ENCODE measurements at places on chromosomes 2 and 18.

GRCh38 chr2:880201-880970 lies 70.3 kb upstream of the SNTG2 start:
- DNase-seq = no peak

- no peak for DNase-seq
Measured at GRCh38 chr18:74454279-74454751, 2.8 kb downstream of the DIPK1C start.

DNA sequence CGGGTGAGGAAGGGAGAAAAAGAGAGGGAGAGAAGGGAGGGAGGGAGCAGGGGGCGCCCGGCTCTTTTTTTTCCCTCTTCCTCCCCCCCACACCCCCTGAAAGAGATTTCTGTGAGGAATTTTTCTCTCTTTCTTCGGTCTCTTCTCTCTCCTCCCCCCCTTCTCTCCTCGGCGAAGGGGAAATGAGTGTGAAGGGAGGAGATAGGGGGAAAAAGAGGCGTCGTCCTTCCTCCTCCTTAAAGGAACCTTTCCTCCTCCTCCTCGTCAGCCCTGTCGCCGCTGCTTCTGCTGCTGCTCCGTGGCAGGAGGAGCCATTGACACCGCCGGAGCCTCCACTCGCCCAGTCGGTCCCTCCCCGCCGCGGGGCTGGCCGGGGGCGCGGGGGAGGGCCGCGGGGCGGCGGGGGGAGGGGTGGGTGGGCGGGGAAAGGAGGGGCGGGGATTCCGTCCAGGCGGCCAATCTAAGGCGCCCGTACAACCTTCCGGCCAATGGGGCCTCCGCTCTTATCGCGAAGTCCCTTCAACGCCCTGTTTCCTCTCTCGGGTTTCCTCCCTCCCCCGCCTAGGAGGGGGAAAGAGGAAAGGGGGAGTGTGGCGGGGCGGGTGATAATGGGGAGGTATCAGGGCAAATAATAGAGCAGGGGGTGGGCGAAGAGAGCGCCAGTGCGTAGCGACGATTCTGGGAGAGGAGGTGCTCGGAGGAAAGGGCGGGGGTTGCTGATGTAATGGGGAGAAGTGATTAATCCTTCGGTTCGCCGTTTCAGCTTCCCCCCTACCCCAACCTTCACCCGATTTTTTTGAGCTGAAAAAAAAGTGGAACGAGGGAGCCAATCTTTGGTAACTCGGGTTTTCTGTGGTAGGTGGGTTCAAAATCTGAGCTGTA lies at the start of gene FBXO11:
Gene FBXO11 (minus strand): TSS at position 342 of the 882 bp plus-strand sequence. CDS start 778 bp downstream, outside the sequence.
- peak; percentile 99 for DNase-seq

DNA sequence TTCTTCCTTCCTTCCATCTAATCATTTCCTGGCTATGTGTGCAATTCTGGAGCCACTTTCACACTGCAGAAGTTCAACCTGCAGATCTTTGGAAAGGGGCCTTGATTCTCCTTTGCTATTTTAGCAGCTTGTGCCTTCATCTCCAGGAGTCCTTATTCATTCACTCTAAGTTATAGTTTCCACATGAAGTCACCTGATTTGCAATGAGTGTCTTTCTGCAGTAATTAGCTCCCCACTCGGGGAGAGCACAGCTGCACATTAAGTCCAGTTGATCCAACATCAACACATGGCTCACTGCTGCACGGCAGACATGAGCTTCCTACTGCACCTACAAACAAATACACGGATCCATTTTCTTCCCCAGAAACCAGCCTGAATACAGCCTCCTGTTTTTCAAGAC lies 323.1 kb upstream of the TNP1 start:
- DNase-seq = no peak

DNA sequence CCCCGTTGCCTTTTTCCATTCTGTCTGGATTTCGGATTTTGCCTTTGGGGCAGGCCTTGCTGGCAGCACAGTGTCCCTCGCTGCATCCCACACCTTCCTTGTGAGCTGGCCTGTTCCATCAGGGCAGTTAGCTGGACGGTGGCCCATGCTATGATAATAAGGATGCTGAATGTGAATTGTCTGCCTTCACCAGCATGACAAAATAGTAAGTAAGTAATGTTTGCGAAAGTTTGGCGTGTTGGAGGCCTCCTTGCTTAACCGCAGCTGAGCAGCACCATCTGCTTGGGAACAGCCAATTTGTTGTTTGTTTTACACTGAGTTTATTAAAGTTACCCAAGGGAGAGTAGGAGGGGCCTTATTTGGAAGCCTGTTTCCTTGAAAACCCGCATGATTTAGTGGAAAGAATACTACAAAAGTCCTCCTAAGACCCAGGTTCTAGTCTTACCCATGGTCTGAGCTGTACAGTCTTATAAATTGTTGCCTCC lies 469.7 kb upstream of the FANCL start:
- DNase-seq = no peak

All from SW480 (cell line).